Hepatocyte (in vitro differentiated cells): ENCODE measurements at places on chromosomes 3 and 15. TPM values are rescaled to one million over a fixed set of nuclear protein-coding genes. Genes with fewer than 3 reads are reported as not detected.

DNA sequence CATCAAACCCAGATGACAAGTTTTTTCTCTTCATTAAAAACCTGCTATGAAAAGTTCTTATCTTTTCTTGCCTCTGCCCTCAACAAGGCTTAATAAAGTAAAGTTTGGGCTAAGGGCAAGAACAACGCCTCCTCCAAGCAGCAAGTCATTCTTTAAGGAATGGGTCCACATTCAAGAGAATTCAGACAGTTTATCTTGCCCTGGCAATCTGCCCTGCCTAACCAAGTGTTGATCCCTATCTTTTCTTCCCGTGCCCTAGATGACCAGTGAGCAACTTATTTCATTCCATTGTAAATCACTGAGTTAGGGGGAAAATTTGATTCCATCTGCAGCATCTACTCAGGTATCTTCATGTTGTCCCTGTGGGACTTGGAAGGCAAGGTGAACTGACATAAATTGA is 370.3 kb upstream of the DPPA4 start:
- no peak for DNase-seq

SKIL gene
- total RNA-seq: 79.3 and 87.5 TPM in 2 replicates

DNA sequence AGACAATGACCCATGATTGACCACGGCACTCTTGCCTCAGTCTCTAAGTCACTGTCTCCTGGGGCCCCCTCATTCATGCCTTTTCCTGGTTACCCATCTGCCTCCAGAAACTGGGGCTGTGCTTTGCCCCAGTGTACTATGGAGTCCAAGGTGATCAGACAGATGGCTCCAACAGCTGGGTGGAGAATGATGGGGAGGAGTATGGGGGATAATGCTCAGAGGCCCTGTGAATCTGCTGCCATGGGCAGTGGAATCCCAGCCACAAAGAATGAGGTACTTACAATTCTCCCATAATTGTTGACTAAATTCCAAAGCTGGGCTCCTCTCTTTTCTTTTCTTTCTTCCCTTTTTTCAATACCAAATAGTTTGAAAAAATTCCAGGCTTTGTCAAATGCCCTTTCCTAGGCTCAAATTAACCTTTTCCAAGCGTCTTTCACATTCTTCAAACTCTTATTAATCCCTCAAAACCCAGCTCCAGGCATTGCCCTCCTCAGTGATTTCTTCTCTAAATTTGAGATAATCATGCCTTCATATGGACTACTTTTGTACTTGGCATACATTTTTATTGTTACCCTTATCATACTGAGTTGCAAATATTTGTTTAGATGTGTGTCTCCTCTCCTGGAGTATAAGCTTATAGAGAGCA is 148.5 kb upstream of the ICE2 start:
- no peak for DNase-seq

GRCh38 chr3:117483839-117484238 is 774.3 kb downstream of the TUSC7 start:
- no peak for DNase-seq

DNA sequence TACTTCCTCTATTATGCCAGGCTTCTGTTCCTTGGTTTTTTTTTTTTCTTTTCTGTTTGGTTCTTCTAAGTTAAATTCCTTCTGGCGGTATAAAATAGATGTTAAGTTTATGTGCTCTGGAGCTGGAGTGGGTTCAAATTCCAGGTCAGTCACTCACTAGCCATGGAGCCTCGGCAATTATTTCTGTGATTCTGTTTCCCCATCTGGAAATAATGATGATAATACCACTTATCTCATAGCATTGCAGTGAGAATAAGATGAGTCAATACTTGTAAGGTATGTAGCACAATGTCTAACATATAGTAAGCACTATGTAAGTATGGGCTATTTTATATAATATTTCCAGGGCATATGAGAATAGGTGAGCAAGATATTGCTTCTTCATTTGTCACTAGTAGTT is 33.2 kb upstream of the ZDHHC23 start:
- no peak for DNase-seq
